ENCODE measurements at places on chromosomes 4 and X.

- DNase-seq = no peak
Observed at GRCh38 chrX:8939322-8939721, 94.6 kb downstream of the FAM9B start.

- no peak for DNase-seq
Observed at GRCh38 chr4:82677327-82677726, 115.5 kb upstream of the TMEM150C start.

- no peak for DNase-seq
Observed at GRCh38 chrX:43970528-43970927, 2.7 kb downstream of the NDP start.

GRCh38 chr4:153781280-153781679 is 7.6 kb downstream of the SFRP2 start:
- no peak for DNase-seq

- DNase-seq = no peak
Observed at GRCh38 chr4:4820261-4820660, 39.2 kb upstream of the MSX1 start.

DNA sequence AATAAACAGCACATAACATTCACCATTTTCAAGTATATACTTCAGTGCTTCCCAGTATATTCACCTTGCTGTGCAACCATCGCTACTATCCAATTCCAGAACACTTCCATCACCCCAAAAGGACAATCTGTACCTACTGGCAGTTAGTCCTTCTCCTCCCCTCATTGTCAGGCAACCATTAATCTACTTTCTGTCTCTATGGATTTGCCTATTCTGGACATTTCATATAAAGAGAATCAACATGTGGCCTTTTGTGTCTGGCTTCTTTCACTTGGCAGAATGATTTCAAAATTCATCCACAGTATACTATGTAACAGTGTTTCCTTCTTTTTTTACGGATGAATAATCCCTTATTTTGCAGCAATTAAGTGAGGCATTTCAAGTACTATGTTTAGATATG is 189.4 kb downstream of the FBXW7 start:
- no peak for DNase-seq

- no peak for DNase-seq
Observed at GRCh38 chrX:111284631-111285293, 14.5 kb upstream of the CAPN6 start.

- DNase-seq = no peak
Observed at GRCh38 chr4:58111818-58112217, 1001.6 kb upstream of the IGFBP7 start.

GRCh38 chr4:105605493-105605892 is 53.1 kb downstream of the ARHGEF38 start:
- no peak for DNase-seq

DNA sequence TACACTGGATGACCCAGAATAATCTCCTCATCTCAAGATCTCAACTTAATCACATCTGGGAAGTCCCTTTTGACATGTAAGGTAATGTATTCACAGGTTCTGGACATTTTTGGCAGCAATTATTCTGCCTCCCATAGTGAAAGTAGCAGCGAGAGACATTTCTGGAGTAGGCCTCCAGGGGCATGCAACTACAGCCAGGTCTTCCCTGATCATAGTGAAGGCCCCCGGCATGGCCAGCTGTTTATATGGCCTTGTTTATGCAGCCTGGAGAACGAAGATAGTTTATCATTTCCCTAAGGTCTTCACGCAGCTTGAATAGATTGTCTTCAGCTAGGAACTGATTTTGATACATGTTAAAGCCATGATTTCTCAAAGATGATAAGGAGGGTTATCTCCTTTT is 139.9 kb downstream of the RNF150 start:
- DNase-seq = no peak

- no peak for DNase-seq
Observed at GRCh38 chrX:151828439-151829080, 84.1 kb upstream of the MAGEA4 start.

- no peak for DNase-seq
Observed at GRCh38 chr4:139896091-139896604, 230.5 kb downstream of the MGST2 start.

- DNase-seq = no peak
Observed at GRCh38 chr4:181684310-181684709, 558.9 kb upstream of the TENM3 start.

DNA sequence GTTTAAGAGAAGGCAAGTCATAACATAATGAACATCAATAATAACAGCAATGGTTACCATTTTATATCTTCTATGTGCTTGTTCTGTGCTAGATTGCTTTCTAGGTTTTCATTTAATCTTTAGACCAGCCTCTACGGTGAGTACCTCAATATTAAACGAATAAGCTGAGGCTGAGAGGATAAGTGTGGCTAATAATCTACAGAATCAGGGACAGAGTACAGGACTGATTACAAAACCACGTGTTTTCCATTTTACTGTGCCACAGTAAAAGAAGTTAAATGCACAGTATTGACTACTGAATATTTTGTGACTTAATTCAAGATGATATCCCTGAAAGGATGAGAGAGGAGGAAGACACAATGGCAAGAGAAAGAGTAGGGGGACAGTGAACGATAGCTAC is 56.3 kb downstream of the HUWE1 start:
- no peak for DNase-seq

DNA sequence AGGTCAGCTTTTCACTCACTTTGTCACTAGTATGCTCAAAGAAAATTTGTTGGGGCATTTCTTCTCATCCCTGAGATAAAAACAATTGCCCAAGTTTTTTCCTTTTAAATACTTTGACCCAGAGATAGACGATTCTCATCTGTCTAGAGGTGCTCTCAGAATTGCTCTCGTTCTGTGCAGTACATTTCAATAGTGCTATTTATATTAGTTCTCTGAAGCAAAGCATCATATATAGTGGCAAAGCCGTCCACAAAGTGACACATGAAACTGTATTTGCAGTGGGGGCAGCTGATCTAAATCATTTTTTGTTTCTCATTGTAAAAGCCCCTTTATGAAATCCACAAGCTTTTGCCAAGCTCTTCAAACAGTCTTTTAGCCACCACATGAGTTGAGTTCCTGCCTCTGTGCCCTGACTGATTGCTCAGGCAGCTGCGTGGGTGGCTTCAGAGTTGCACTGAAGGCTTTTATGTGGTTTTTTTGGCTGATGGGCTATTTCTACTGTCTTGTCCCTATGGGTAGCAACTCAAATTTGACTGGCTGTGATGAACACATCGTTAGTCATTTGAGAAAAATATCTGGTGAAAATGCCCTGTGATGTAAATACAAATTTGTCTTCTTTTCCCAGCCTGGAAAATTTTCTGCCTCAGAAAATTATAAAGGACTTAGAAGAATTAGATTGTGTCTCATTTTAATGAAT is 119.1 kb upstream of the OTUD4 start:
- no peak for DNase-seq

DNA sequence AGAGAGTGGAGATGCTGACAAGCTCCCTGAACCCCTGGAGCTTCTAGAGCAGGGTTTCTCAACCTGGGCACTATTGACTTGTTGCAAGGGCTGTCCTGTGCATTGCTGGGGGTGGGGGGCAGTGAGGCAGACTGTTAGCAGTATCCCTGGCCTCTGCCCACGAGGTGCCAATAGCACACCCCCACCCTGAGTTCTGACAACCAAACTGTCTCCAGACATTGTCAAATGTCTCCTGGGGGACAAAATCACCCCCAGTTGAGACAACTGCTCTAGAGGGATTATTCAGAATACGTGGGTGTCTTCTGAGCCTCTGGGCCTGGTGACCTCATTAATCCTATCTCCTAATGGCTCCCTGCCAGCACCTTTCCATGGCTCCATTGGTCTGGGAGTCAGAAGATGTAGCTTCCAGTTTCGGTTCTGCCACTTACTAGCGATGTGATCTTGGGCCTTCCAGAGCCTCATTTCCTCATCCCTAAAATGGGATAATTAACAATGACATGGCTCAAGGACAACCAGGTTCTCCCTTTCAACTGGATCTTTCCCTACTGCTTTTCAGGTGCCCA is 17.6 kb upstream of the PJA1 start:
- no peak for DNase-seq

GRCh38 chr4:113433536-113434246 is 327.8 kb downstream of the CAMK2D start:
- DNase-seq = no peak

- DNase-seq = no peak
Observed at GRCh38 chrX:124369722-124370121, 23.4 kb downstream of the SH2D1A start.

GRCh38 chrX:78886550-78886949 is 58.6 kb upstream of the P2RY10 start:
- DNase-seq = no peak

- no peak for DNase-seq
Observed at GRCh38 chr4:17273047-17273446, 238.8 kb downstream of the QDPR start.

GRCh38 chrX:28969126-28969525 is 381.9 kb downstream of the IL1RAPL1 start:
- no peak for DNase-seq

- no peak for DNase-seq
Observed at GRCh38 chr4:1880332-1880731, 9.1 kb downstream of the NSD2 start.

- DNase-seq = no peak
Observed at GRCh38 chr4:153341575-153342090, 2.9 kb upstream of the MND1 start.

GRCh38 chr4:8306511-8307021 is 37.0 kb downstream of the HTRA3 start:
- no peak for DNase-seq

GRCh38 chr4:59700651-59701050 is 1499.5 kb upstream of the ADGRL3 start:
- DNase-seq = no peak

- DNase-seq = peak; percentile 4
Observed at GRCh38 chrX:56564164-56564885, 898 bp downstream of the UBQLN2 start.
